ENCODE measurements at places on chromosomes 2 and 18.

GRCh38 chr18:61702007-61702406 is 190.8 kb downstream of the RNF152 start:
- no peak for DNase-seq

DNA sequence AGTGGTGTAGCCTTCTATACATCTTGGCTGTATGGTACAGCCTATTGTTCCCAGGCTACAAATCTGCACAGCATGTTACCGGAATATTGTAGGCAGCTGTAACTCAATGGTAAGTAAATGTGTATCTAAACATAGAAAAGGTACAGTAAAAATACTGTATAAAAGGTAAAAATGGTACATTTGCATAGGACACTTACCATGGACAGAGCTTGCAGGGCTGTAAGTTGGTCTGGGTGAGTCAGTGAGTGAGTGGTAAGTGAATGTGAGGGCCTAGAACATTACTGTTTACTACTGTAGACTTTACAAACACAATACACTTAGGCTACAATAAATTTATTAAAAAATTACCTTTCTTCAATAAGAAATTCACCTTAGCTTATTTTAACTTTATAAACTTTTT is 3.7 kb upstream of the MRPS9 start:
- DNase-seq = no peak

DNA sequence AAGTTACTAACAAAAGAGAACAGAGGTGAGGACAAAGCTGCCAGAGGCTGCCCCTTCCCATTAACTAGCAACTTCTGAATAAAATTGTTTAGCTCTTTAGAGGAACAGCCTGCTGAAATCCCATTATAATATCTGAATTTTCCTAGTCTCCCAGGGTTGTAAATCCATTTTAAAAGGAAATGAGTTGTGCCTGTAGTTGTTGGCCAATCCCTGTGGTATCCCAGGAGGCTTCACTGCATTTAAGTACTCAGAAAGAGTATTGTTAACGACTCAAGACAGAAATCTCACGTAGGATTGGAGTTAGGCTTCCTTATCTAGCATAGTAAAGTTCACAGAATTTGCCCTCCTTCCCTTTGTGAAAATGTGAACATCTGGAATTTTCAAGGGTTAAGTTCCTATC is 8.9 kb downstream of the LAPTM4A start:
- DNase-seq = no peak

DNA sequence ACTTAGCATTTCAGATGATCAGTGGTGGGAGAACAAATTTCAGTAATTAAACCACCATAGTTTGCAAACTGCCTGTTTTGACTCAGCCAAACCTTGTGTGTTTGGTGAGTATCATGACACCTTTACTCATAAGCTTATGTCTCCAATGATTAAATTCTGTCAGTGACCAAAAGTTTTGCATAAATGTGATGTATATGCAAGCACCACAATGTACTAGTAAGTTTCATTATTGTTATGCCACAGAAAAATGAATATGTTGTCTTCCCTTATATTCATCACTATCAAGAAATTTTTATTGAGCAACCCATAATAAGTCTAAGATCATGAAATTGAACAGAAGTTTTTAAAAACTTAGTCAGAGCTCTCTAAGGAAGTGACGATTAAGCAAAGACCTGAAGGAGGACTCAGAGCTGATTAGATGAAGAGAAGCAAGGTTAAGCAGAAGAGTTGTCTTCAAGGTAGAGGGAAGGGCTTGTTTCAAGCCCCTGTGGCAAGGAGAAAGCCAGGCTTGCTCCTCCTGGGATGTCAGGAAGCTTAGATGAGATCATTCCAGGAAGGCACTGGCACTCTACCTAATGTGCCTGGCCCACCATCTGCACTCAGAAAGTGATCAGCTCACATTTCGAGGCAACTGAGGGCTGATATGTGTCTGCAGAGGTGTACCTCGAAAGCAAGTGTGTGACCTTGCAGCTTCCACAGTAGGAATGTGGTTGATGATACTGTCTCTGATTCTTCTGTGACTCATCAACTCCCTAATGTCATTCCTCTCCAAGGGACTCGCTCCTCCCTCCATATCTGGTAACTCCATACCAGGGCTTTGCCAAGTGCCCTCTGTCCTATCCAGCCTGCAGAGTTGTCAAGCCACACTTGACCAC is 54.7 kb downstream of the KCTD18 start:
- DNase-seq = no peak

DNA sequence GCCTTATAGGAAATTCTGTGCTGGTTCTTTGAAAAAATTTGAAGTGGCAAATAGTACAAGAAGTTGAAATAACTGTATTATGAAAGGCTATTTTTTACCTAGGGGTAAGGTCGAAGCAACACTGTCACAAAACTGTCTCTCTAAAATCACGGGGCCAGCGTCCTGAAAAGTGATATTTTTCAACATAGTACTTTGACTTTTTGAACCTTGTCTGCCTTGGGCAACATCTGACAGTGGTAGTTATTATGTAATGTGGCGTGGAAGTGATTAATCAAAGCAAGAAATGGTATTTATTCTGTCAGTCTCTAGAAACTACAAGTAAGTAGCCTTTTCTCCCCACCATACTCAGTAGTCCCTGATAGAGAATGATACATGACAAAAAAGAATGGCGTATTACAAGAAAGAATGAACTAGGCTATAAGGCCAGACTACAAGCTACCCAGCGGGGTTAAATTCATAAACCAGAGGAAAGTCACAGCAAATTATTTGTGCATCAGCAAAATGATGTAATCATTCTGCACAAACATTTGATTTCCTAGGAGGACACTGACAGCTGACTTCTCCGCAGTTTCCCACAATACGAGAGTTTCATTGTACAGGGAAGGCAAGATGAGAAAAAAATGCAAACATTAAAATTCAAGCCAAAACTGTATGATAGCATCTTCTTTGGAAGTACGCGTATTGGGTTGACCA is 9.8 kb downstream of the GEN1 start:
- no peak for DNase-seq

DNA sequence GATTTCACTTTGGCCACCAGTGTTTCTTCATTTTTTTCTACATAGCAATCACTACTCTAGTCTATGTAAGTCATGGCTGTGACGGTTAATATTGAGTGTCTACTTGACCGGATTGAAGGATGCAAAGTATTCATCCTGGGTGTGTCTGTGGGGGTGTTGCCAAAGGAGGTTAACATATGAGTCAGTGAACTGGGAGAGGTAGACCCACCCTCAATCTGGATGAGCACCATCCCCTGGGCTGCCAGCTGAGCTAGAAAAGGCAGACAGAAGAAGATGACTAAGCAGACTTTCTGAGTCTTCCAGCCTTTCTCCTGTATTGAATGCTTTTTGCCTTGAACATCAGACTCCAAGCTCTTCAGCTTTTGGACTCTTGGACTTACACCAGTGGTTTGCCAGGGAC is 265.0 kb upstream of the SLC8A1 start:
- DNase-seq = no peak

- DNase-seq = peak; percentile 47
These were observed 405 bp downstream of the PPP3R1 start for GRCh38 chr2:68251855-68252399.

GRCh38 chr2:176138923-176139660 is 9.6 kb downstream of the HOXD8 start:
- DNase-seq = no peak

- DNase-seq = peak; percentile 11
These were observed 2.9 kb upstream of the EPB41L3 start for GRCh38 chr18:5546660-5547059.

DNA sequence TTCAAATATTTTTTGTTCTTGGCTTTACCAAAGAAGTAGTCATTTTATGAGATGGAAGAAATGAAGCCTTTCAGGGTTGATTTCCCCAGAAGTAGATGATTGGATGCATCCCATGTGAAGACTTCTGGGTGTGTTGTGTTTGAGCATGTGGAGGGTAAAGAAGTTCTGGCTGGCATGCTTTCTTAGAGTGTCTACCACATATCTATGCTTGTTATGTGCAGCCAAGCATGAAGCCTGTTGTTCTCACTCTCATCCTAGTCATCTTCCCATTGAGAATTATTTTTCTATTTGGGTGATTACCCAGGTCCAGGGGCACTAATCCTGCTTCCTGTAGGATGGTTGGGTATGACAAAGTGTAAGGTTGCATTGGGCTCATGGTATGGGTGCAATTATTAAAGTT is 472.9 kb downstream of the PTPRM start:
- DNase-seq = no peak
